ENCODE measurements at places on chromosomes 16 and 17.

- DNase-seq = no peak
Measured at GRCh38 chr16:3015865-3016521, 2.0 kb downstream of the CLDN6 start.

GRCh38 chr17:32143527-32143870 is 1.2 kb downstream of the RHOT1 start:
- no peak for DNase-seq

- DNase-seq = peak; percentile 73
Measured at GRCh38 chr16:69410219-69410990, 14.0 kb upstream of the CYB5B start.

GRCh38 chr17:30239089-30239462 is 3.6 kb upstream of the SLC6A4 start:
- DNase-seq = no peak

DNA sequence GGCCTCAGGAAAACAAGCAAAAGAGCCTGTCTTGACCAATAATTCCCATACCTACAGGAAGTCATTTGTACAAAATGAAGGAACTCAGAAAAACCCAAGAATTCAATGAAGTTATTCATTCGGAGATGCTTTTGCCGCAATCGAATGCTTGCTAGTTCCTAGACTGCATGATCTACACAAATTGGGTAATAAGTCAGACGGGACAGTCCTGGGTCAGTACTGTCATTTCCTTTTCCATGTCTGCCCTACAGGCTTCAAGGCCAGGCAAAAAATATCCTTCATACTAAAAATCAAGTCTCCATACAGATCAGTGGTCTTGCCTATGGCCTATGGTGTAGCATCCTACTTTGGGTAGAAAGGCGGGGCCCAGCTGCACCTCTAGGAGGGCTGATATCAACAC is 71.4 kb downstream of the CFDP1 start:
- no peak for DNase-seq

GRCh38 chr16:28935346-28935745 is 3.6 kb downstream of the CD19 start:
- DNase-seq = no peak

DNA sequence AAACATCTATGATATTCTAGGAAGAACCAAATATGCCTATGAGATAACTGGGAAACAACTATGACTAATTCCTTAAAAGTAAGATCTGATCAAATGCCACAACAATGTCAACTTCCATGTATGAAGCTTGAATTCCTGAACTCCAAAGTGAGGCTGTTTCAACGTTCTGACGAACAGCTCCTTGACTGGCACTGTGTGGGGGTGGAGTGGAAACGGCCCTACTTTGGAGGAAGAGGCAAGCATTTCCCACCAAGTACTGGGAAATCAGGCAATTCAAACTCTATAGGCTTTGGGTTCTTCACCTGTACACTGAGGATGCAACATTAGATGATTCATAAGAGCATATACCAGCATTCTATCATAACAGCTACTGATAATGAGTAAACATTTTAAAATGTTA is 187.2 kb downstream of the CDK5R1 start:
- no peak for DNase-seq

- DNase-seq = peak; percentile 40
Measured at GRCh38 chr17:49071106-49071505, 61.5 kb upstream of the B4GALNT2 start.

DNA sequence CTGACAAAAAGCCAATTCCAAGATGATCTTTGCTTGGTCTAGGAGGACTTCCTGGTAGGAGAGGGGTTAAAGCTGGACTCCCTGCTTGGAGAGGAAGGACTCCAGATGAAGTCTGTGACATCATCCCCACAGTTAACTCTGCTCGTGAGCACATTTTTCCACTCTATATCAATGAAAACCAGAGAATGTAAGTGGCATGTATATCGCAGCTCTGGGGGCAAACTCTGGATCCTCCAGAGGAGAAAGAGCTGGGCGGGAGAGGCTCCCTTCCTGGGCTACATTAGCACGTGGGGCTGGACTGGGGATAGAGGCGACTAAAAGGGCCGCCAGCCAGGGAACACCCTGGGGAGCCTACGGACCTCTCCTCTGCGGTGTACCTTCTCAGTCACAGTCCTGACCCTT is 34.1 kb downstream of the HIC1 start:
- peak; percentile 55 for DNase-seq

DNA sequence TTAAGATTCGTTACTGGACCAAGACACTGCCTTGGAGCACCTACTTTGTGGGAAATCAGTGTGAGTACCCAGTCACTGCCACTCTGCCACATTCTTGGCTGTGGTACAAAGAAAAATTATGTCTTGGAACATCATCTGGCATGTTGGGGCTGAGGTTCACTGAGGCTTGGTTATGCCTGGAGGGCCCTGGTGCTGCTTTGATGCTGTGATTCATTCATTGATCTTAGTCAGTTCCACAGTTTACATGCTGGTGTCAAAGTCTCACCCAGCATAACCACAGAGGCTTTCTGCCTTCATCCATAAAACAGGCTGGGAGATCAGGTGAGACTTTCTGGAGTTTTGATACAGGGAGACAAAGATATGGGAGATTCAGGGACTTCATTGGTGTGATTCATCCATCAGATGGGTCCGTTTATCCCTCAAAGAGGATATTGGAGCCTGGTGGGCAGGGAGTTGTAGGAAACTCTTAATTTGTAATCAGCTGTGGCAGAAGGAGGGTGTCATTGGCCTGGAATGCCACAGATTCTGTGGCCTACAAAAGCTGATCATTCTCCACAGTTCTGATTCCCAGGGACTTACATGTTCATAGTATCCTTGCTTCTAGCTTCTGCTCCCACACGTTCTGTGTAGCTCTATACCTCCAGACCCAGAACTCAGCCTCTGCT is 322.5 kb downstream of the PMP22 start:
- no peak for DNase-seq

DNA sequence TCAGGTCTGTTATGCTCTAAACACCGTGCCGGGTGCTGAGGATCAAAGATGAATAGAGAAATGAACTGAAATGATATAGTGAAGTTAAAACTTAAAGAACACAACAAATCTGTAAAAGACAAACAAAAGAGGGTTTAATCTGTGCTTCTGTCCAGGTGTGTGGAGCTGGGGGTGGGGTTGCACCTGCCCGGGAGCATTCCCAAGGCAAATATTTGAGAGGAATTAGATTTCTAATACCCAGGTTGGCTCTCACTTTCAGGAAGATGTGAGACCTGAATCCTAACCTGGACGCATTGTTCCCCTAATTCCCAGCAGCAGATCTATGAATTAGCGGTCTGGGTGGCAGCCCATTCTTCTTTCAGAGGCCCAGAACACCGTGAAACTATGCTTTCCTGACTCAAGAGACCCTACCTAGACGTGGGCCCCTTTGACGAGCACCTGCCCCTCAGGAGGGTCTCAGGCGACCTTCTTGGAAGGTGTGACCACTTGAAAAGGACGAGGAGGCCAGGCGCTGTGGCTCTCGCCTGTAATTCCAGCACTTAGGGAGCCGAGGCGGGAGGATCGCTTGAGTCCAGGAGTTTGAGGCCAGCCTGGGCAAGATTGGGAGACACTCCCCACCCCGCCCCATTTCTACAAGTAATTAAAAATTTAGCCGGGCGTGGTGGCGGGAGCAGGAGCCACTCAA is 677 bp upstream of the RANGRF start:
- DNase-seq = no peak

DNA sequence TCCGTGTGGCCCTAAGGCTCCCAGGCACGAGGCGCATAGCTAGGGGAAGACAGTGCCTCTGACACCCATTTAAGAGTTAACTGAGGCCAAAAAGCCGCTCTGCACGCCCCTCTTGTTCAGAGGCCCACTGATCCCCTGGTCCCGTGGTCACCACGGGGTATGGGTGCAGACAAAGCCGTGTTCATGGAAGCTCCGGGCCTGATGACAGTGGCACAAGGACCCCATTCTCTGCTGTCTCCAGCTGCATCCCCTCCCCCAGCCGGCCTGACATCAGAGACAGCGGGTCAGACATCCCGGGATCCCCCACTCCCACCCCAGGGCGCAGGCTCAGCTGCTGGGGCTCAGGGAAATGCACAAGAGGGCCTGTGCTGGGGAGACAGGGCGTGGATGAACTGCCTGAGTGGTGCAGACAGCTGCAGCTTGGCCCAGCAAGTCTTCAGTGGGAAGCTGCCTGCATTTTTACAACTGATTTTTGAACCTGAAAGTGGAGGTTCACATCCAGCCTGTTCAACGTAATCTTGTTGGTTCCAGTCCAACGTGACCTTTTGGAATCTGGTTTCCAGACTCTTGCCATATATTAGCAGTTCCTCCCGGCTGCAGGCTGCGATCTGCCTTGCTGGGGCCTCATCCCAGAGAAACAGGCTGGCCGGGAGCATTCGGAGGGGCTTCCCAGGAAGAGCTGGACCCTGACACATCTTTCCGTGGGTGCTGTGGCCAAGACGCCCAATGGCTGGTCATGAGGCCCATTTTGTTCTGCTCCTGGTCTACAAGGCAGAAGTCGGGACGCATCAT is 9.7 kb upstream of the BAHCC1 start:
- DNase-seq = no peak

DNA sequence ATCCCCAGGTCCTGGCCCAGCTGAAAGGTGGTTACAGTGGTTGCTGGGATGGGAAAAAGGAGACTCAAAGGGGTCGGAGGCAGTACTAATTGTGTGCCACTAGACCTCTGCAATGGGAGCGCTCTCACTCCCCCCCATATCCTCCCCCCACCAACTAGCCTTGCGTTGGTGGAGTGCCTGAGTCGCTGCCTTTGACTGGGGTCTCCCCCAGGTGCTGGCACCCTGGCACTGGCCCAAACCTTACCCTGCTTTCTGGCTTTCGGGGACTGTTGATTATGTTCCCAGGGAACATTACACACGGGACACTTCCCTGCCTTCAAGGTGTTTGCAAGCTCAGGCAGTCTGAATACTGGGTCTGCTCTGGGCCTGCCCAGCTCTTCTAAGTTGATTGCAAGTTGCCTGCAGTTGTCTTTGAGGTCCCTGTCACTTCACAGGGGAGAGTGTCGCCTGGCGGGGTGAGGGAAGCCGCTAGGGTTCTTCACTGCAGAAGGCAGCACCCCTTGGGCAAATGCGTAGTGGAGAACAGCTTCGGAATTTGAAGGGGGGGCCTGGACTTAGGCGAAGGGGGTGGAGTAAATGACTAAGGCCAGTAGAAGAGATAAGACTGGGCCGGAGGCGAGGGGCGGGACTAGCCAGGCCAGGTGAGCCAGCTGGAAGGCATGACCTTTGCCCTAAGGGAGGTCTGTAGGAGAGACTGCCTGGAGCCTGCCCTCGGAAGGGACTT is 98.0 kb downstream of the RAB11FIP4 start:
- no peak for DNase-seq

DNA sequence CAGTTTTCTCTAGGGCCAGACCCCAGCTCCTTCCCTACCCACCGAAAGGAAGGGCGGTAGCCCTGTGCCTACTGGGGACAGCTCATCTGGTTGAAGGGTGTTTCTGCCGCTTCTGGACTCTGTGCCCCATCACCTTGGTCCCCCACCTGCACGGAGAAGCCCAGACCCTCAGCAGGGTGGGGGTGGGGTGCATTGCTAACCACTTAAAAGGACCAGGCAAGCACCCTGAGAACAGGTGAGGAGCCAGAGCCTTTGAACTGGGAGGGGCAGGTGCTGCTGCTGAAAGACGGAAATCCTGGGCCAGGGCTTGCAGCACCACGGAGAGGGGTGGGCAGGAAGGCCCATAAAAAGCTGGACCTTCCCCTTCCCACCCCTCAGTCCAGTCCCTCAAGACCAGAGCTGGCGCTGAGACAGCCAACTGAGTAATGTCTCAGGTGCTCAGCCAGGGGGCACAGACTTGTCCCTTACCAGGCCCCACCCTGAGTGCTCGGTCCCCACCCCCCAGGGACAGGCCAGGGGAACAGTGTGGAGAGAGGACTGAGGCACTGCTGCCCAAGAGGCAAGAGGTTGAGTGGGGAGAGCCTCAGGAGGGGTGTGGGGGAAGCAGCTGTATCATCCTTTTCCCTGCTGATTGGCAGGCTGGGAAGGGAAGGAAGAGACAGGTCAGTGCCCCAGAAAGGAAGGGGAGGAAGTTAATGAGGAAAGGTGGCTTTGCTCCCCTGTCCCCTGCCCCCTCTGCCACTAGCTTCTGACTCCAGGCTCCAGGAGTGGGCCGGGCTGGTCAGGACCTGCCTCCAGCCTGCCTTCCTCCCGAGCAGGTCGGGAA is 10.9 kb upstream of the SP2 start:
- no peak for DNase-seq

GRCh38 chr16:59971264-59971663 is 1237.1 kb upstream of the GOT2 start:
- no peak for DNase-seq

- DNase-seq = peak; percentile 33
Measured at GRCh38 chr17:6910987-6911603, 79.6 kb upstream of the TEKT1 start.

- DNase-seq = no peak
Measured at GRCh38 chr17:29659155-29659554, 36.4 kb upstream of the CORO6 start.

DNA sequence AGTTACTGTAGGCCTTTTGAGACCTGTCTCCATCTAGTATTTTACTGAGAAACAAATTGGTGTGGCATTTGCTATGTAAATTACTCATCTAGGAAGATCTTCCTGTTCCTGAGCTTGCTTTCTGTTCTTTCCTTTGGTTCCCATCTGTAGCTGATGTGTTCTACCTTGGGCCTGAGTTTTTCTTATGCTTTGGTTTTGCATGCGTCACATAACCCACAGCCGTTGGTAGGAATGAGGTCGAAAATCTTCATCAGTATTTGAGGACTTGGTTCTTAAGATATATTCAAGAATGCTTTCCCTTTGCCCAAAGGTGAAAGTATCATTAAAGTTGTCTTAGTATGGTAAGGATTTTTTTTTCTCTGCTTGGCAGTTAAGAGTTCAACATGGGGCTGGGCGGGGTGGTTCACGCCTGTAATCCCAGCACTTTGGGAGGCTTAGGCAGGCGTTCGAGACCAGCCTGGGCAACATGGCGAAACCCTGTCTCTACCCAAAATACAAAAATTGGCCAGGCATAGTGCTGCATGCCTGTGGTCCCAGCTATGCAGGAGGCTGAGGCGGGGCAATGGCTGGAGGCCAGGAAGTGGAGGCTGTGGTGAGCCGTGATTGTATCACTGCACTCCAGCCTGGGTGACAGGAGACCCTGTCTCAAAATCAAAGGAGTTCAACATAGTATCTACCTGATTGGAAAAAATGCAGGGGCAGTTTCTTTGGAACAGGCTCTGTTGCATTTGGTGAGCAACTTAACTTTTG is 28.8 kb downstream of the IST1 start:
- peak; percentile 50 for DNase-seq

- no peak for DNase-seq
Measured at GRCh38 chr17:80979547-80980378, 11.9 kb upstream of the CHMP6 start.

- peak; percentile 88 for DNase-seq
Measured at GRCh38 chr17:69654981-69655855, 240.7 kb downstream of the MAP2K6 start.

All from fibroblast of gingiva (primary cell).